Vein endothelial cell (primary cell): ENCODE measurements at places on chromosomes 2 and 18. TPM values are rescaled to one million over a fixed set of nuclear protein-coding genes. Genes with fewer than 3 reads are reported as not detected.

Gene GALNT5
- total RNA-seq = not detected in 2 replicates

Gene VAMP8
- 14.0 and 27.4 TPM in 2 replicates for total RNA-seq

Gene SALL3
- total RNA-seq = not detected in 2 replicates

Gene TPRKB
- total RNA-seq = 35.3 and 46.5 TPM in 2 replicates

Gene RMC1
- 21.6 and 25.4 TPM in 2 replicates for total RNA-seq

Gene GALM
- total RNA-seq = 6.9 and 9.0 TPM in 2 replicates

Gene RNF125
- 2.0 and 4.8 TPM in 2 replicates for total RNA-seq

Gene LRATD1
- 6.2 and 8.7 TPM in 2 replicates for total RNA-seq

Gene UPP2
- total RNA-seq = not detected in 2 replicates
